H1 (cell line): ENCODE measurements at places on chromosomes 5 and 9. TPM values are rescaled to one million over a fixed set of nuclear protein-coding genes. Genes with fewer than 3 reads are reported as not detected.

AGPAT2 gene
- 30.5 and 31.6 TPM in 2 replicates for total RNA-seq

DNA sequence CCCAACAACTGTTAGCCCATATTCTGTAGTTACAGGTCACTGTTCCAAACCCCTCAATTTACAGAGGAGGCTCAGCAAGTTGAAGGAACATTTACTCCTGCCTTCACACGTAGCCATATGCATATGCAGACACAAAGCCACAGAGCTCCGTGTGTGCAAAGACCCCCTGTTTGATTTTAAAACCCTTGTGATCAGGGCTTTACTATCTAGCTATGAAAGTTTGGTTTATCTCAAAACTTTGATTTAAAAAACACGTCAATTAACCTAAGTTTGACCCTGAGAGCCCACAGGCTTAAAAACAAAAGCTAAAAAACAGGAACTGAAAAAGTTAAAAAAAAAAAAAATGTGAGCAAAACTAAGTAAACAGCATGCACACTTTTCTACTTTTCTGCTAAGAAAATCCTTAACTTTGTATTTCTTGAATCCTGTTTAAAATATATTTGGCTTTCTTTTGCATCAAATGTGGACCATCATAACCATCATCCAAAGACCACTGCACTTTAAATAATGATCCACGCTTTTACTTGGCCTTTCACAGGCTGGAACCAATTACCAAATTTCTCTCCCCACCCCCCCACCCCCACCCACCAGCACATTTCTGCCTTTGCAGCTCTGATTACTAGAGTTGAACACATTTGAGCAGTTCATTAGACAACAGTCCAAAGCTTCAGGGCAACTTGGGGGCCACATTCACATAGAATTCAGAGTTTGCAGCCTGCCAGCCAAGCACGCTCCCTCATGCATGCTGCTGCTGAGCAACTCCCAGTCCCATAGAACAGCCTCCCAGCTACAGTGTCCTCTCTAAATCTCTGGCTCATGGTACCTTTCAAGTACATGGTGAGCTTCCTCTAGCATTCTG is 128.8 kb upstream of the MAP3K1 start:
- no peaks in the 10 kb centered on the region for H3K36me3 ChIP-seq
- no peak overlapping the region for H3K27ac ChIP-seq
- H3K4me3 ChIP-seq, result no peak overlapping the region
- H3K4me1 ChIP-seq, result peaks cover 2% of the 10 kb centered on the region; the same call in 1 of the 2 replicates
- no peak for DNase-seq

DNA sequence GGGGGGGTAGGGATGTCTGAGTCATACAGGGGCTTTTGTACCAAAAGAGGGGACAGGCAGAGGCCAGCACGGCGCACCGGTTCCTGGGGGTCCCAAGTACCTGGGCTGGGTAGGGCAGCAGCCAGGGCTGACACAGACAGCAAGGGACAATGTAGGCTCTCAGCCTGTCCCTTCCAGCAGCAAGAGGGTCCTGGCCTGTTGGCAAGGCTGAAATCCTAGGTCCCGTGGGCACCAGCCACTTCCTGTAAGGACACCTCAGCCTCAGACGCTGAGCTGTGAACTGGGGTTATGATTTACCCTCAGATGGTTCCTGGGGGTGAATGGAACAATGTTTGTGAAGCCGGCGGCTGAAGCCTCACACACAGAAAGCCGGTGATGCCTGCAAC is 41.3 kb downstream of the NACC2 start:
- H3K4me1 ChIP-seq, result peaks cover 21% of the 10 kb centered on the region
- H3K4me3 ChIP-seq, result no peak overlapping the region
- no peak for DNase-seq
- H3K27ac ChIP-seq, result no peak overlapping the region

- no peak overlapping the region for H3K27ac ChIP-seq
- no peak for DNase-seq
- H3K4me3 ChIP-seq, result no peak overlapping the region
Measured at GRCh38 chr5:2094616-2094995, 211.9 kb upstream of the IRX4 start.

- no peak overlapping the region for H3K27ac ChIP-seq
- H3K36me3 ChIP-seq, result peaks cover 14% of the 10 kb centered on the region
- no peak for DNase-seq
- no peaks in the 10 kb centered on the region for H3K4me1 ChIP-seq
- no peaks in the 10 kb centered on the region for H3K27me3 ChIP-seq
Measured at GRCh38 chr9:129900263-129901027, 65.2 kb downstream of the USP20 start.

- no peaks in the 10 kb centered on the region for H3K4me1 ChIP-seq
- H3K27me3 ChIP-seq, result no peaks in the 10 kb centered on the region
- no peak overlapping the region for H3K27ac ChIP-seq
- no peak overlapping the region for H3K4me3 ChIP-seq
Measured at GRCh38 chr5:161765611-161766010, 80.1 kb downstream of the GABRA6 start.
